ENCODE measurements at places on chromosomes 5 and 9.

DNA sequence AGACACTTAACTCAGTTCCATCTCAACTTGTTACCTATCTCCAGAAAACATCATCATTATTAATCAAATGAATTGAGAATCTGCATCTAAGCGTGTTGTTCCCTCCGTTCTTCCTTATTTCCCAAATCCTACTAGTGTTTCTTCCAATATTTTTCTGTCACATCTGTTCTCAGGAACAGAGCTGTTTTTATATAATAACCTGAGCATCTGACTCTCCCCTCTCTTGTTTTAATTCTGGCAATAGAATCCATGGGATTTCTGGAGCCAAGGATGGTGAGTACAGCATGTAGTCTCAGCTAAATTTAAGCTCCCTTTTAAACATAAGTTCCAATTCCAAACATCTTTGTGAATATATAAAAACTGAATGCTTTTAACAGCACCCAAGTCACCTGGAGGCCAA is 558.3 kb downstream of the DTWD2 start:
- no peak for DNase-seq

DNA sequence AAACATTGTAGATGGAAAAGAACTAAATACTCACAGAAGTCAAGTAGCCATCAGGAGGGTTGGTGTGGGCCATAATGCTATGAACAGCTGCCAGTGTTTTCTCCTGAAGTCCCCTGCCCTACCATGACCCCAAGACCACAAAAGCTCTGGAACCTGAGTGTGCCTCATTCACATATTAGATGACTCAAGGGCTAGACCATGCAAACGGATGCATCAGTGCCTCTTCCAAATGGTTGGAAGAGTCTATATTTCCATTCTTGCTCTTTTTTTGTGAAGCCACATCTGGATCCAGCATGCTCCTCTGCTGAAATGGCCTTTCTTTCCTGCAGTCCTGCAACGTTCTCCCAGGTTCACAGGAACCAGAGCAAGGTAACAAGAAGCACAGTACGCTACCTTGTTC is 136.6 kb upstream of the EPB41L4A start:
- DNase-seq: no peak

DNA sequence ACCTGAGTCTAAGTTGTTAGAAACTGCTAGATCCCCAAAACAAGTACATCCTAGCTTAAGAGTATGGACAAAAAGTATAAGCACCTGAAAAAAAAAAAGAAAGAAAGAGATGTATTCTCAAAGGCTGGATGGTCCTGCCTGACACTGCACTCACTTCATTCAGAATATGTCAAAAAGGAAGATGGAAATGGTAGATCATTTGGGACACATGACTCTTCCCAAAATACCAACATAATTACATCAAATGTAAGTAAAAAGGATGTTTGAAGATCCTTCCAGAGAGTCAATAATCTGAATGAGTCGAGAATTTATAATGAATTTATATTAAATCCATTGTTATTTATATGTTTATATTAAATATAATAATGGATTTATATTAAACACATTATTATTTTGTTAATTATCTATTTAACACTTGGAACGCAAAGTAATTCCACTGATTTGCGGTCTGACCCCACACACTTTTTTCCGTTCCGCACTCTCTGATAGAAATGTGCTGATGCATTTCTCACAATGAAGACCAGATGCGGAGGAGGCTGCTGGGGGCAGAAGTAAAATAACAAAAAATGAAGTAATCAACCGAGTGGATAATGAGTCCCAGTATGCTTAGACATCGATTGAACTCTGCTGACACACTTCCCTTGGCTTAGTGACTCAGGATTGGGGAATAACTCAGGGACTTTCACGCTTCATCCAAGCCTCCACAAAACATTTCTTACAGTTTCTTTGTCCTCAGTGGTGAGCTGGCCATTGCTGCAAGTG is 201.2 kb downstream of the ADAMTS12 start:
- no peak for DNase-seq

GRCh38 chr5:141784529-141784928 is 93.7 kb downstream of the PCDH1 start:
- no peak for DNase-seq

Measured in midbrain (tissue), 1 donor.